ENCODE measurements at places on chromosomes 7 and 10.

GRCh38 chr7:27254625-27255024 is 12.0 kb downstream of the EVX1 start:
- no peak for DNase-seq

- no peak for DNase-seq
Measured at GRCh38 chr7:139651308-139651707, 126.5 kb downstream of the HIPK2 start.

GRCh38 chr7:95788258-95788657 is 15.9 kb downstream of the DYNC1I1 start:
- DNase-seq, result no peak

DNA sequence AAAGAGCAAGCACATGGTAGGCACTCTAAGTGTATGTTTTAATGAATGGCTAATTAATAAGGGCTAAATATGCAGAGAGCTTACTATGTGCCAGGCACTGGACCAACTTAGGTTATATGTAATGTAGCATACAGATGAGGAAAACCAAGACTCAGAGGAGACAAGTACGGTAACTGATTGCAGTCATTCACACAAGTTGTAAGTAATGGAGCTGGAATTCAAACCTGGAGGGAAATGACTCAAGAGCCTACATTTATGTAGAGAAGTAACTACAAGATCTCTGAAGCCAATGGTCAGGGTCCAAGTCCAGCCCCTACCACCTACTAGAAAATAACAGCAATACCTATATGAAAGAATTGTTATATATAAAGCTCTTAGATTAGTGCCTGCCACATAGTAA is 97.3 kb upstream of the KCNIP2 start:
- no peak for DNase-seq
